ENCODE measurements at places on chromosomes 7 and 10. TPM values are rescaled to one million over a fixed set of nuclear protein-coding genes. Genes with fewer than 3 reads are reported as not detected.

Gene WDR11
- total RNA-seq: 87.2 TPM

Gene ATRNL1
- 1.4 TPM for total RNA-seq

Gene AMZ1
- total RNA-seq: 2.5 TPM

Gene LRRTM3
- total RNA-seq: not detected

Gene WASL
- 24.5 TPM for total RNA-seq

DNA sequence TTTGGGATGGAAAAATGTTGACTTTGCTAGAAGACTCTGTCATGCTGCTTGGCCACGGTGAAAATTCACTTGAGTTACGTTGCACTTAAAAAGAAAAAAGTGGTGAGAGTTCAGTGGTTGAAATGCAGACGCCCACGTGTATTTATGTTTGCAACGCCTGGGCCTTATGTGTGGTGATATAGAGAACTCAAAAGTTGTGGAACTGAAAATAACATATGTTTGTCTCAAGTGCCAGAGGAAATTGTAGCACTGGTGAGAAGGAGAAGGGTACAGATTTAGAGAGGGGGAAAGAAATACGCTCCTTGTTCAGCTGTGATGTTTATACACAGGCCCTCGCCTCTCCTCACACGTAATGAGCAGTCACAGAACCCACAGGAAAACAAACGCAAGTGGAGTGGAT, 73.6 kb downstream of the EMX2 start:
- no peak for DNase-seq

GRCh38 chr10:33803248-33803647, 468.8 kb upstream of the NRP1 start:
- peak; percentile 17 for DNase-seq

DNA sequence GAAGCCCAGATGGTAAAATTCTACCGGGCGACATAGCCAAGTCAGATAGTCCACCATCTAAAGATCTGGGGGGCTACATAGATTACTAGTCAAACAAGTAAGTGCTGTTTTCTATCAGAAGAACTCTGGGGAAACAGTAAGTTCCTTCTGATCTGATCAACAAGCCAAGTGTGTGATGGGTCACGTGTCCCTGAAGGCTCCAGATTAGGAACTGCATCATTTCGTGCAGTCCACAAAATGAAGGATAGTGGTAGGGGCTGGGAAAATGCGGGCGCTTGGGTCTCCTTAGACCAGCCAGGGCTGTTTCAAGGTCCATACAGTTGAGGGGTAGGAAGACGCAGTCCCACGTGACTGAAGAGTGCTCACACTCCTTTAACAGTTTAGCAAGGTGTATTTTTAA, 1.8 kb upstream of the CHN2 start:
- DNase-seq: no peak

DNA sequence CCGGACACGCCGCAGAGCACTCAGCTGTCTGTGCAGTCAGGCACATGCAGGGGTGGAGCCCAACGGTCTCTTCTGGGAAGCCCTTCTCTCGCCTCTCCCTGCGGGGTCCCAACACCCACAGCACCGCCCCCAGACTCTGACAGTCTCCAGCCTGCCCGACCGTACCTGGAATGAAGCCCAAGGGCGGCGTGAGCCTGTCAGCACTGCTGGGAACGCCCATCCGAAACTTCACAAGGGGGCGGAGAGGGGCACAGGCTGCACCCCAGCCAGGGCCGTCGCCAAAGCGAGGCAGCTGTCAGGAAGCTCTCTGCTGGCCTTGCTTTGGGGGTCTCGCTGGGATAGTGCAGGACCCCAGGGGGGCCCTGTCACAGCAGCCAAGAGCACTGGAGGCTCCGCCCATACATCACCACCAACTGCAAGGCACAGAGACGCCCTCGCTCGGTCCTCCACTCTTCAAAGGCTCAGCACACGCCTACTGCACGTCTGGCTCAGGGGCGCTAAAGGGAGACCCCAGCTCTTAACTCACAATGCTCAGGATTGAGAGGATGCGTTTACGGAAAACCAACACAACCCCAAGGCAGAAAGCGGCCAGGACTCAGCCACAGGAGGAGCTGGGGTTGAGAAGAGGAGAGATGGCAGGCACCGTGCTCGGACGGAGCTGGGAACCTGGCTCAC, 30.9 kb downstream of the MAD1L1 start:
- DNase-seq: peak; percentile 46
